ENCODE measurements at places on chromosomes 2 and 18.

DNA sequence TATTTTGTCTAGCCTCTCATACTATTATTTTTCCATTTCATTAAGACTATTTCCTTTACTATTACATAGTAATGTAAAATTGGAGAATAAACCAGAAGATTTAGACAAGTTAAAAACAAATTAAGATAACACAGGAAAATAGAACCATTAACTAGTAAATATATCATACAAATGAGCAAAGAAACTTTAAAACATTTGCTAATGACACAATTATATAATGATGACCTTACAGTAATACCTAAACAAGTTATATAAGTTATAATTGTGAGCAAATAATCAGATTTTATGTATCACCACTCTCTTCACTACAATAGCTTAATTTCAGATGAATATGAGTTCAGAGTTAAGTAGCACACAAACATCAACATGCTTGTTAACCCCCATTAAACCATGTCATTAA, 72.6 kb upstream of the GRB14 start:
- DNase-seq = no peak

DNA sequence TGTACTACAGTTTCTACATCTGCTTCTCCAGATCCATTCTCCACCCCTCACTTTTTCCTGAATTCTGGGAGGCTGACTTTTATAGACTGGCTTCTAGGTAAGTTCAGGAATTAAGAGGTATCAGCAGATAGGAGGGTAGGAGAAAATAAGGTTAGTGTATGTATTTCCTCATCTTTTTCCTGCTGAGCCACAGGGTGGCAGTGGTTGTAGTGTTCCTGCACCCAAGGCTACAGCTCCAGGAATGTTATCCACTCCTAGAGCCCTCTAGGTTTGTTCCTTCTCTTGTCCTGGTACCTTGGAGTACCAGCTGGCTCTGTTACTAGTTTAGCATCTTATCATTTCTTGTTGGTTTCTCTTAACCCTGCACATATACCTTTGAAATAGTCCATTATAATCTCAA, 40.7 kb upstream of the C2orf66 start:
- DNase-seq = peak; percentile 34

GRCh38 chr2:198478361-198478760, 674.0 kb downstream of the PLCL1 start:
- peak; percentile 7 for DNase-seq

- DNase-seq = no peak
Observed at GRCh38 chr2:230680463-230681170, 32.0 kb upstream of the CAB39 start.

- DNase-seq = no peak
Observed at GRCh38 chr18:28690836-28691495, 514.0 kb upstream of the CDH2 start.

- peak; percentile 86 for DNase-seq
Observed at GRCh38 chr2:237435844-237436587, 22.1 kb upstream of the COL6A3 start.

GRCh38 chr18:67218556-67218955, 298.0 kb downstream of the DSEL start:
- peak; percentile 9 for DNase-seq

DNA sequence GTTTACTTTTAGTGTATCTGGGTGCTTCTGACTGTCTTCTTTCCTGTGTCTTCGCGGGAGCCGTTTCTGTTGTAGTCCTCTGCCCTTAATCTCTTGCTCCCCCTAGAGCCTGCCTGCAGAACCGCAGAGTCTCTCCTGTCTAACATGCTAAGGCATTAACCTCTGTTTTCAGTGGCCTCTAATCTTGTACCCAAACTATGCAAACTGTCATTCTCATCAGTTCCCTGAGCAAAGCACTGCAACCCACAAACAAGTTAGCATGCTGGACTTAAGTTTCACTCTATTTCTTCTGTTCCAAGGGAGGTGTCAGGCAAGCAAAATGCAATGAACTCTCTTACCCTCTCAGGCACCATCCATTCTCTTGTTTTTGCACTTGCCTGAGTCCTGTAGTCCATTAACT, 138.4 kb downstream of the OTX1 start:
- DNase-seq = peak; percentile 48

DNA sequence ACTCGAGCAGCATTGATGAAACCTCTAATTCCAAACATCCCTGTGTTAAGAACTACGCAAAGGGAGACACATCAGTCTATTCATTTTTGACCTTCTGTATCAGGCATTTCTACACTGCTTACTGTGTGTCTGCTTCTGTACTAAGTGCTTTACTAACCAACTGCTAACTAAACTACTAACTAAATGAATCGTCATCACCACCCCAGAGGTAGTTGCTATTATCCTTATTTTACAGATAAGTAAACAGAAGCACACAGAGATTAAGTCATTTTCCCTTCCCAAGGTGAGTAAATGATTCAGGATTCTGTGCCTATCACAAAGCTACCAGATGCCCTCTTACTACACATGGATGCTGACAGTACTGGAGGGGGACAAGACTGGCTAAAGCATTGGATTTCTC, 284.1 kb downstream of the AGPS start:
- no peak for DNase-seq

DNA sequence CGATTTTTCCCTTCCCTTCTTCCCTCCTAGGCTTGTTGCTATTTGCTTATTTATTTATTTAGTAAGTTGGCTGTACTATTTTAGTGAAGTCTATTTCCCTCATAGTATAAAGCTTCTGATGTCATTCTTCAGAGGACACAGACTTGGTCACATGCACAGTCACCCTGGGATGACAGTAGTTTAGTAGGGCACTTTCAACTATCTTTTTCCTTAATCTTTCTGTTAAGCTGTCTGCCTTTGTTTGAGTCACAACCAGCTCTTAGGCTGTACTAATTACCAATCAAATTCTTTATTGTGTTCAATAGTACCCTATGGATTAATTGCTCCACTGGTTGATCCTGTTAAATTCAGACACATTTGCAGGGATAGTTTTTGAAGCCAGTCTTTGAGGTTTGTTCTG, 26.9 kb upstream of the RAB31 start:
- no peak for DNase-seq

GRCh38 chr2:198913394-198914152, 544.2 kb downstream of the SATB2 start:
- peak; percentile 21 for DNase-seq

Data from fibroblast of skin of scalp (primary cell).